Mesenchymal stem cell (in vitro differentiated cells and primary cell): ENCODE measurements at places on chromosomes 2 and 18.

GRCh38 chr2:20224164-20224715 is 690 bp downstream of the SDC1 start:
- H3K4me3 ChIP-seq: peak overlapping the region; percentile 80
- H3K27me3 ChIP-seq: no peaks in the 10 kb centered on the region
- peak overlapping the region; percentile 69 for H3K27ac ChIP-seq
- DNase-seq: no peak
- peaks cover 29% of the 10 kb centered on the region for H3K4me1 ChIP-seq
- no peaks in the 10 kb centered on the region for H3K36me3 ChIP-seq

DNA sequence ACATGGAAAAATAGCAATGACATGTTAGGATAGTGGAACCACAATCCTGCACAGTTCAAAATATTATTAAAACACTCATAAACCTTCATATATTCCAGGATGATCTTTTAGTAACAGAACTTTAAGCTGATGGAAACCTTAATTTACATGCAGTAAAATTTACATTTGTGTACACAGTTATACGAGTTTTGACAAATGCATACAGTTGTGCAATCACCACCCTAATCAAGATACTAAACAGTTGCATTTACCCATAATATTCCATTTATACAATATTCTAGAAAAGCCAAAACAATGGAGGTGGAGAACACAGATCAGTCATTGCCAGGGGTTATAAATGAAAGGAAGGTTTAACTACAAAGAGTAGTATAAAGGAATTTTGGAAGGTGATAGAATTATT is 117.6 kb downstream of the EXOC6B start:
- H3K36me3 ChIP-seq: peaks cover 9% of the 10 kb centered on the region
- H3K27me3 ChIP-seq: no peaks in the 10 kb centered on the region
- no peak overlapping the region for H3K27ac ChIP-seq
- no peak overlapping the region for H3K4me3 ChIP-seq
- DNase-seq: no peak
- no peaks in the 10 kb centered on the region for H3K4me1 ChIP-seq

DNA sequence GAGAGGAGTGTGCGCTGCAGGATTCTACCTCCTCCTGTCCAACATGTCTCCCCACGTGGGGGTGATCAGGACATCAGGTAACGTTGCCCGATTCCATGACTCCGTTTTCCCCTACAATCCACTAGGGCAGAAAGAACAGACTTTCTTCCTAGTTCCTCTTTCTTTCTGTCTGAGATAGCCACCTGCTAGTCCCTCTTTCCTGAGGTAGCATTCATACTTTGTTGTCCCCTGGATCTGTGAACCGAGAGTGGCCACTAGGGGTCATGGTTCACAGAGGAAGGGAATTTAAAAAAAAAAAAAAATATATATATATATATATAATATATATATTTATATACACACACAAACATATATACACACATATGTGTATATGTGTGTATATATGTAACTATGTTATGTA is 210.0 kb upstream of the ZNF521 start:
- H3K4me1 ChIP-seq: no peaks in the 10 kb centered on the region
- no peak overlapping the region for H3K4me3 ChIP-seq
- no peaks in the 10 kb centered on the region for H3K27me3 ChIP-seq
- no peaks in the 10 kb centered on the region for H3K36me3 ChIP-seq

DNA sequence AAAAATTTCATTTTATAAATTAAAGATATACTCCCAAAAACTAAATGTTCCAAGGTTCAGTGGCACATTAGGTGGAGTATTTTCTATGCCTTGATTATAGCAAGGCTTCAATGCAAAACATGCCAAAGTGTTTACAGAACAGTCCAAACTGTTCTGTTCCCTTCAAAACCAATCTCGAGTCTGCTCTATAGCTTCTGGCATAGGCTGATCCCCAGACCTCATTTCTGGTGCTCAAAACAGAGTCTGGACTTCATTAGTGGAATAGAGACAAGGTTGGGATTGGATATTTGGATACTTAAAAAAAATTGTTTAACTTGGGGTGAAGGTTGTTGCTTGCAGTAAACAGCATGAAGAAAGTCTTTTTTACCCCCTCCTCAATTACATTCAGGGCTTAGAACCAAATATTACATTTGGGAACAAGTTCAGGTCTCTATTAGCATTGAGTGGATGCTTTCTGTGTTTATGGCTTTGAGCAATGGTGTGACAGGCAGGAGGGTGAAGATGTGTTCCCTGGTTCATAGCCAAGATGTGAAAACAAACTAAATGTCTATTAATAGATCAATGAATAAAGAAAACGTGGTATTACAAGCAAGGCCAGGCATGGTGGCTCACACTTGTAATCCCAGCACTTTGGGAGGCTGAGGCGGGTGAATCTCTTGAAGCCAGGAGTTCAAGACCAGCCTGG is 208.1 kb upstream of the RND3 start:
- H3K27me3 ChIP-seq: no peaks in the 10 kb centered on the region
- no peaks in the 10 kb centered on the region for H3K4me1 ChIP-seq
- no peak overlapping the region for H3K27ac ChIP-seq
- no peak for DNase-seq
- no peaks in the 10 kb centered on the region for H3K36me3 ChIP-seq
- no peak overlapping the region for H3K4me3 ChIP-seq

DNA sequence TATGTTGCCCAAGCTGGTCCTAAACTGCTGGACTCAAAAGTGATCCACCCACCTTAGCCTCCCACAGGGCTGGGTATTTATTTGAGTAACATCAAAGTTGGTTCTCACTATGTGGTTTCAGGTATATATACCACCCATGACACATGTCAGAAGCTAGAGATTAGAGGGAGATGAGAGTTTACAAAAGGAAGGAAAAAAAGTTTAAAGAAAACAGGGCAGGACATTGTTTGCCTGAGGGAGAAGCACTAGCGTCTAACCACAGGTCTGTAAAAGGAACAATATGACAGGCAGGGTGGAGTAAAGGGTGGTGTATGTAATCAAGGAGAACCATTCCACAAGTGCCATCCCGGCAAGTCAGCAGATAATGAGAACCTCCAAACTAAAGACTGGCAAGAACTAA is 8.5 kb downstream of the CEP76 start:
- no peaks in the 10 kb centered on the region for H3K4me1 ChIP-seq
- no peak overlapping the region for H3K4me3 ChIP-seq
- H3K36me3 ChIP-seq: peaks cover 47% of the 10 kb centered on the region

DNA sequence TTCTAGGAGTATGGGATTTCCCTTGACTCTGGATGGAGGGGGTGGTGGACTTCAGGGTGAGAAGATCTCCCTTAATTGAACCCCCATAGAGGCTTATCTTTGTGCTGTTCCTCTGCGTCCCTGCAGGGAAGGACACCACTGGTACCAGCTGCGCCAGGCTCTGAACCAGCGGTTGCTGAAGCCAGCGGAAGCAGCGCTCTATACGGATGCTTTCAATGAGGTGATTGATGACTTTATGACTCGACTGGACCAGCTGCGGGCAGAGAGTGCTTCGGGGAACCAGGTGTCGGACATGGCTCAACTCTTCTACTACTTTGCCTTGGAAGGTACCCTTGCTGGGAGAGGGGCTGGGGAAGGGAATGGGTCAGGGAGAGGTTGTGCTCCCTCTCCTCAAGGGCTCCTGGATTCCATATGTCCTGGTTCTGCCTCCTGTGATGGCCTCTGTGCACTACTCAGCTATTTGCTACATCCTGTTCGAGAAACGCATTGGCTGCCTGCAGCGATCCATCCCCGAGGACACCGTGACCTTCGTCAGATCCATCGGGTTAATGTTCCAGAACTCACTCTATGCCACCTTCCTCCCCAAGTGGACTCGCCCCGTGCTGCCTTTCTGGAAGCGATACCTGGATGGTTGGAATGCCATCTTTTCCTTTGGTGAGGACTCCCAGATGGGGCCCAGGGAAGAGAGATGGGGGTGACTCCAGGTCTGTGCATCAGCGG is 19.3 kb downstream of the PRKAG3 start:
- H3K27me3 ChIP-seq: no peaks in the 10 kb centered on the region
- no peak overlapping the region for H3K27ac ChIP-seq
- peaks cover 31% of the 10 kb centered on the region for H3K36me3 ChIP-seq

DNA sequence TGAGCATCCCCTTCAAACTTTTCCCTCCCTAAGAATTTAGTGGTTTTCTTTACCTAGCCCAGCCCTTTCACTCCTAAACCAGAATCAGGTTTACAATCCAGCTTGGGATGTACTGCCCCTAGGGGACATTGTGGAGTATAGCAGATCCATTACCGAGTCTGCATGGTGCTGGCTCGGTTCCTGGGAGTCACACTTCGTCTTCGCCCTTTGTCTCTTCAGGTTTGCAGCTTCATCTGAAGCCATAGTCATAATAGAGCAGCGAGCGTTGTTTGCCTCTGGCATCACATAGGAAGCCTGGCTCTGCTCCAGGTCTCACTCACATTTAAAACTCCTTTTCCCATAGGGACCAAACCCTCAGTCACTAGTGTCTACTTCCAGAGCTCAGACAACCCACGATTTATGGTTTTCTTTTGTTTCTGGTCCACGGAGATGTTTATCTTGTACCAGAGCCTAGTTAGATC is 16.8 kb upstream of the LYPD6 start:
- peak; percentile 52 for DNase-seq
- no peaks in the 10 kb centered on the region for H3K4me1 ChIP-seq
- no peak overlapping the region for H3K27ac ChIP-seq
- peaks cover 22% of the 10 kb centered on the region for H3K27me3 ChIP-seq
- peaks cover 3% of the 10 kb centered on the region for H3K36me3 ChIP-seq

DNA sequence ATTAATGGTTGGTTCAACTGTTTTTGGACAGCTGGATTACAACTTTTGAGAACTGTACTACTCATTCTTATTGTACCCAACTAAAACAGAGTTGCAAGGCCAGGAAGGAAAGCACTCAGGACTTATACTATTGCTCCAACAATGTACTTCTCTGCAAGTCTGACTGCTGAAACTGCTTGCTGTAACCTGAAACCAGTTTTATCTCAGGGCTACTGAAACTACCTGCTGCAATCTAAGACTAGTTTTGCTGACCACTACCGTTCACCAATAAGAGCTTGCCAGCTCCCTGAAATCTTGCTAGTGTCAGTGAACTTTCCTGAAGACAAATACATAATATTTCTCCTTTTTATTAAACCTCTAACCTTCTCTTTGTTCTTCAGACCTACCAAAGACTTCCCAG is 157.3 kb downstream of the CDCA7 start:
- H3K27ac ChIP-seq: no peak overlapping the region
- H3K36me3 ChIP-seq: no peaks in the 10 kb centered on the region
- no peak for DNase-seq
- no peaks in the 10 kb centered on the region for H3K27me3 ChIP-seq

GRCh38 chr2:25844089-25844488 is 34.2 kb downstream of the ASXL2 start:
- peak; percentile 52 for DNase-seq
- peaks cover 25% of the 10 kb centered on the region for H3K36me3 ChIP-seq
- H3K27me3 ChIP-seq: no peaks in the 10 kb centered on the region
- H3K4me1 ChIP-seq: peaks cover 6% of the 10 kb centered on the region
- no peak overlapping the region for H3K4me3 ChIP-seq

GRCh38 chr18:14959550-14959949 is 211.6 kb downstream of the ANKRD30B start:
- no peaks in the 10 kb centered on the region for H3K27me3 ChIP-seq
- H3K4me1 ChIP-seq: no peaks in the 10 kb centered on the region
- no peak overlapping the region for H3K27ac ChIP-seq
- DNase-seq: no peak
- H3K36me3 ChIP-seq: no peaks in the 10 kb centered on the region

DNA sequence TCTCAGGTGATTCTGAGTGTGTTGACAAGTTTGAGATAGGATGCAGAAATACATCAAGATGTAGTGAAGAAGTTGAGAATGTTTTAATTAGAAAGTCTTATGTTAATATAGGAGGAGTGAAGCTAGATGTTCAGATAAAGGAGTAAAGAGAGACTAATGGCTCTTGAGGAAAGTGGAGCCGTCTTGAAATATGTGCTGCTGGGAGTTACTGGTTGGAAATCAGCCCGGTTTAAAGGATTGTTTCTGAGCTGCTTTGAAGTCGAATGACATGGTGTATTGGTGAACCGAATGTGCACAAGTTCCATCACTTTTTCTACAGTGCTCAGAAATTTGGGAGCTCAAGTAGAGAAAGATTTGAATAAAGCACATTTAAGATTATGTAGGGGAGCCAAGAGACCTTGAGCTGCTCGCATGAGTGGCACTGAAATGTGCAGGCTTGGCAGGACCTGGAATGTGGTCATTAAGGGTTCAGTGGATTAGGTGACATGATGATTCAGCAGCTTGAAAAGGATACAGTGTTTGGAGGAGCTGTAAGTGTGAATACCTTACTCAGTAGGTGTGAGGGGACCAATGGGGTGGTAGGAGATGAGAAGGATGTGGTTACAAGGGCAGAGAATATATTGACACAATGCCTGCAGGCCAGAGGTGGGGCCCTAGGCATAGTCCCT is 68.6 kb downstream of the CAB39 start:
- peak overlapping the region; percentile 87 for H3K27ac ChIP-seq
- DNase-seq: no peak
- peaks cover 12% of the 10 kb centered on the region for H3K4me1 ChIP-seq
- peaks cover 9% of the 10 kb centered on the region for H3K36me3 ChIP-seq
- no peaks in the 10 kb centered on the region for H3K27me3 ChIP-seq

DNA sequence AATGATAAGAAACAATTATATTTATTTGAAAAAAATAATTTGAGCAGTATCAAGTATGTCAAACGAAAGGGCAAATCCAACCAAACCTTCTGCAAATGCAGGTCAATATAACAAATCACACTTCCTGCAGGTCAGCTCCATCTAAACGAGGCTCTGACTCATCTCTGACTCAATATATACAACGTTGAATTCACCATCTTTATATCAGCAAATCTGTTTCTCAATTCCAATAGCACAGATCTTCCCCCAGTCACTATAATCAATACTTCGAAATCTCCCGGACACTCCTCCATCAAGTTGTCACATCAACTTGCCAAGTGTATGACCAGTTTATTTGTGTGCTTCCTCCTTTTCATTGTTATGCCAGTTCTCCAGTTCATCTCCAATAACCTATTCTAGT is 388.9 kb downstream of the ZEB2 start:
- H3K4me3 ChIP-seq: no peak overlapping the region
- no peaks in the 10 kb centered on the region for H3K4me1 ChIP-seq
- H3K27ac ChIP-seq: no peak overlapping the region
- no peaks in the 10 kb centered on the region for H3K36me3 ChIP-seq
- DNase-seq: peak; percentile 66

DNA sequence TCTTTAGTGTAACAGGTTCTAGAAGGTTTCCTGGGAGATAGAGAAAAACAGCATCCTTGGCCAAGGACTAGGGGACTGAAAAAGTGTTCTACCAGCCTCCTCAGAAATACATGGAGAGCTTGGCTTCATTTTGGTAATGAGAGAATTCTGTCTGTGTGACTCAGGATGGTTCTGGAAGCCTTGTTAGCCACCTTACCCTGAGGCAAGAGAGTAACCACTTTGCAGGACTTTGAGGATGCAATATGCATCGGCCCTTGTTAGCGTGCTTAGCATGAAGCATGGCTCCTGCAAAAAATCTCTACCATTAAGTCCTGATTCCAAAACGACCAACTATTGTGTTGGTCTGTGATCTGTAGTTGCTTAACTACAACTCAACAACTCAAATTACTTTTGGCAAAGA is 79.8 kb downstream of the C1QL2 start:
- H3K36me3 ChIP-seq: no peaks in the 10 kb centered on the region
- H3K27ac ChIP-seq: no peak overlapping the region
- H3K27me3 ChIP-seq: peaks cover 43% of the 10 kb centered on the region
- DNase-seq: no peak

DNA sequence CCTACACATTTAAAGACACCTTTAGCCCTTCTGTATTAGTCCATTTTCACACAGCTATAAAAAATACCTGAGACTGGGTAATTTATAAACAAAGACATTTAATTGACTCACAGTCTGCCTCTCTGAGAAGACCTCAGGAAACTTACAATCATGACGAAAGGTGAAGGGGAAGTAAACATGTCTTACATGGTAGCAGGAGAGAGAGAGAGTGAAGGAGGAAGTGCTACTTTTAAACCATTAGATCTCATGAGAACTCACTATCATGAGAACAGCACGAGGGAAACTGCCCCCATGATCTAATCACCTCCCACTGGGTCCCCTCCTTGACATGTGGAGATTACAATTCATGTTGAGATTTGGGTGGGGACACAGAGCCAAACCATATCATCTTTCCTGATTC is 946.6 kb downstream of the SLC4A3 start:
- H3K27me3 ChIP-seq: no peaks in the 10 kb centered on the region
